ENCODE measurements at places on chromosomes 12 and 14.
A peak's percentile ranks its signal among the peaks of the same experiment; 100 is the strongest.

GRCh38 chr12:55253281-55253680 is 8.9 kb downstream of the OR6C74 start:
- no peak for DNase-seq

- no peak for DNase-seq
Measured at GRCh38 chr12:26358651-26359050, 163.3 kb downstream of the SSPN start.

- no peak for DNase-seq
Measured at GRCh38 chr12:7542046-7542445, 38.5 kb upstream of the CD163 start.

- no peak for DNase-seq
Measured at GRCh38 chr12:126727218-126728075, 1539.5 kb upstream of the TMEM132C start.

GRCh38 chr12:24172773-24173066 is 223.2 kb upstream of the SOX5 start:
- no peak for DNase-seq

GRCh38 chr14:79100578-79100977 is 930.4 kb downstream of the NRXN3 start:
- no peak for DNase-seq

DNA sequence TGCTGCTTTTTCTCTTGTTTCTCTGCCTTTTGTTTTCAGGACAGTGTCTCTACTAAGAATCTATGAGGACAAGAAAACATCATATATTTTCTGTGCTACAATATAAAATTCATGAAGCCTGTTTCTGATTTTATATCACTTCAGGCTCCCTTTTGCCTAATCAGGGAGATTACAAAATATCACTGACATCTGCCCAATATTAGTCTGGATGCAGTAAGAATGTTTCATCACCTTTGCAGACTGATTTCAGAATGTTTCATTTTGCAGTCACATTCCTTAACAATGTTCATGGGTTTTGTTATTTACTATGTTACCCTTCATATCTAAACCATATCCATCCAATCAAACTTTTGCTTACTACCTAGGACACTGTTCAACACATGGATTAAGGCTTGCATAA is 491 bp upstream of the CLEC6A start:
- no peak for DNase-seq

DNA sequence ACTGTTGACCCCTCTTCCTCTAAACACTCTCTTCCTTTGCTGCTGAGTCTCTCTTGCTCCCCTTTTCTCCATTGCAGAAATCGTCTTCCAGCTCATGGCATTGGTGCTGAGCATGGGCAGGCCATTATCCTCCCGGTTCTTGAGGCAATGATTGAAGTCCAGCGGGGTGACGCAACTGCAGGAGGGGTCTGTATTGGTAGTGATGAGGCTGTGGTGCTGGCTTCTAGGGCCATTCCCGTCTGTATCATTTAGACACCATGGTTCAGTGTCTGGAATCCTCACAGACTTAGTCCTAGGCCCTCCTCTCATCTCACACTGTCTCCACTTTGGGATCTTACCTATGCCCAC is 720 bp upstream of the SLC22A17 start:
- no peak for DNase-seq

DNA sequence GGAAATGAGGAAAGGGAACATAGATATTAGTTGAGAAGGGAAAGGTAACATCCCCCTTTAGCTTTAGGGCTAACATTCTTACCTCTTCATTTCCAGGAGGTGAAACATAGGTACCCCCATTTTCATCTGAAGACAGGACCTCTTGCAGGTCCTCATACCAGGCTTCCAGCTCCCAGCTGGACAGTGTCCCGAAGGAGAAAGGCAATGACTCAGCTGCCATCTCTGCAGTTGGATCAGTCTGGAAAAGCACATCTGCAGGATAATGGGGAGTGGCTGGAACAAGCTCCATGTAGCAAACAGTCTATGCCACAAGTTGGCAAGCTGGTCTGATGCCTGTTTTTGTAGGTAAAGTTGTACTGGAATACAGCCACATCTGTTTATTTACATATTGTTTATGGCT is 3.1 kb downstream of the DDIT3 start:
- DNase-seq: no peak

- peak; percentile 15 for DNase-seq
Measured at GRCh38 chr12:113056631-113057488, at the start of gene DTX1. TSS of gene DTX1 (plus strand) at chr12:113056730. CDS start at chr12:113058193, 1,463 bp downstream.

DNA sequence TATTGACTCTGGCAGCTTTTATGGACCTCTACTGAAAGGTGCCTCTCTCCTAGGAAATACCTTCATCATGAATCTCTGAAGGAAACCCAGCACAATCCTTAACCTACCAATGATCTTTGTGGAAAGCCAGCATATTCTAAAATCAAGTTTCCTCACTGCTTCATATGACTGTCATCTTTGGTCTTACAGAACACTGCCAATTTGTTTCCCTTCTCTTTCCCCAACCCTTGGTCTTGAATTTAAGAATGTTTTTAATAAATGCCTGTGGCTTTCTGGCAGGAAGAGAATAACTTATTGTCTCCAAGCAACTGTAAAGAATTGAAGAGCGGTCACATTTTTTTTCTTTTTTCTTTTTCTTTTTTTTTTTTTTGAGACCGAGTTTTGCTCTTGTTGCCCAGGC is 427.6 kb downstream of the IPO8 start:
- no peak for DNase-seq

DNA sequence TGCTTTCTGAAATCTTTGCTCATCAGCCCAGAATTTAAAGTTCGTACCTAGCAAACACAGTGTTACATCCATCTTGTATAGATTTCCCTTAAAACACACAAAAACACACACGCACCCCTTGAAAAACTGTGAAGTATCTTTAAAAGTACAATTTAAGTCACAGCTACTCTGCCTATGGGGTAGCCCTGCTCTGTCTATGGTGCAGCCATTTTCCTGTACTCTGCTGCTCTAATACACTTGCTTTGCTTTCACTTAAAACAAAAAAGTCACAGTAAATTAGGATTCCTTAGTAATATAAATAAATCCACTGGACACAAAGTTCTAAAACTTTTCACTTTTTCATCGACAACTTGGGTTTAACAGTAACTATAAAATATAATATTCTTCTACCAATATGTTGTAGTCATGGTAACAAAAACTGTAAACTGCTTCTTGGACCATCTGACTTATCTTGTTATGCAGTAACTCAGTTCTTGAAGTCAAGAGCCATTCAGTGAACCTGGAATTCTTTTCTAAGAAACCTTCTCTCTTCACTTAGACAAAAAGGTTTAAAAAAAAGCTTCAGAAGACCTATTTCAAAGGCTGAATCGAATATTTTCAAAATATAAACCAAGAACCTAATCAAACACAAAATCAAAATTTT is 63.5 kb downstream of the MED13L start:
- DNase-seq: no peak

DNA sequence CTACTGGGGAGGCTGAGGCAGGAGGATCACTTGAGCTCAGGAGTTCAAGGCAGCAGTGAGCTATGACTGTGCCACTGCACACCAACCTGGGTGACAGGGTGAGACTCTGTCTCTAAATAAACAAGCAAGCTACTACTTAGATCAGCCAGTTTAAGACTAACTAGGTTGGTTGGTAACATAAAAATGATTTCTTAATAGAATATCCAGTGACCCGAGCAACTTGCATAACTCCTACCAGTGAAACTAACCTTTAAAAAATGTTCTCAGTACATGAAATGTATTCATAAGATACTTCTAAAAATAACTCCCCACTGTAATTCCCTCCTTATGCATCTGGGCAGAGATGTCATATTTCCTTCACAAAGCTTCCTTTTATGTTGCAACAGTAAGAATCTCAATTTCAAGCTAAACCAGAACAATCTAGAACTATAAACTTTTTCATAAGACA is 15.9 kb downstream of the TAOK3 start:
- no peak for DNase-seq

DNA sequence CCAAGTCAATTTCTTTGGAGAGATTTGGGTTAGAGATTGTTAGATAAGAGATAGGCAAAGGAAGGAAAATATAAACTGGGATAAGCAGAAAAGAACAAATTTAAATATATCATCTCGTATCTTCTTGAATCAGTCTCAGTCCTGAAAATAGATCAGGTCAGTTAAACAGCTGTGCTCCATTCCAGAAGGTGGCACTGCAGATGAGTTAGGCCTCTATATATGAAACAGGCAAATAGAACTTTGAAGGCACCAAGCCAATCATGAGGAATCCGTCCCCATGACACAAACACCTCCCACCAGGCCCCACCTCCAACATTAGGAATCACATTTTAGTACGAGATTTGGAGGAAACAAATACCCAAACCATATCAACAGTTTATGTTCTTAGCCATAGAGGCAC is 605.5 kb upstream of the USP15 start:
- DNase-seq: no peak

- no peak for DNase-seq
Measured at GRCh38 chr14:90759370-90760077, 56.7 kb downstream of the TTC7B start.

- DNase-seq: no peak
Measured at GRCh38 chr12:131116468-131117117, 162.9 kb downstream of the ADGRD1 start.

GRCh38 chr14:65962952-65963351 is 523.2 kb upstream of the CCDC196 start:
- no peak for DNase-seq

DNA sequence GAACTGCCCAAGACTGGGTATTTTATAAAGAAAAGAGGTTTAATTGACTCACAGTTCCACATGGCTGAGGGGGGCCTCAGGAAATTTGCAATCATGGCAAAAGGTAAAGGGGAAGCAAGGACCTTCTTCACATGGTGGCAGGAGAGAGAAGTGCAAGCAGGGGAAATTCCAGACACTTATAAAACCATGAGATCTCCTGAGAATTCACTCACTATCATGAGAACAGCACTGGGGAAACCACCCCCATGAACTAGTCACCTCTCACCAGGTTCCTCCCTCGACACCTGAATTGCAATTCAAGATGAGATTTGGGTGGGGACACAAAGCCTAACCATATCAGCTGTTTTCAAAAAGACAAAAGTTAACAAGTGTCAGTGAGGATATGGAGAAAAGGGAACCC is 112.6 kb downstream of the FOXA1 start:
- no peak for DNase-seq

GRCh38 chr12:10153271-10154144 is 18.4 kb downstream of the OLR1 start:
- DNase-seq: peak; percentile 11

- DNase-seq: no peak
Measured at GRCh38 chr12:132310181-132311040, 19.0 kb downstream of the GALNT9 start.

DNA sequence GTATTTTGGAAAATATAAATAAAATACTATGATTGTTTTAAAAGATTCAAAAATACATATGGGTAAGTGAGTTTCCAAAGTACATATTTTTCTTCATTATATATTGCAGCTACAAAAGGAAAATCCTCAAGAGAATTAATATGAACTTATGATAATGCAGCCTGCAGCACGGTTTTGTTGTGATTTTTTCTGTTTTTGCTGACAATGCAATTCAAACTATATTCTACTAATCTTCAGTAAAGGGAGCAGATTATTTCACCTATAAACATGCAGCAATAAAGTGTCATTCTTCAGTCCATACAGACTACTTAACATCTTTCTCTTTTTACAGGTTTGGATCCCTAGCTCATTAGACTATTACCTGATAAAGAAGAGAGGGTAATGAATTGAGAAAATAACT is 582.1 kb upstream of the MGAT4C start:
- no peak for DNase-seq

DNA sequence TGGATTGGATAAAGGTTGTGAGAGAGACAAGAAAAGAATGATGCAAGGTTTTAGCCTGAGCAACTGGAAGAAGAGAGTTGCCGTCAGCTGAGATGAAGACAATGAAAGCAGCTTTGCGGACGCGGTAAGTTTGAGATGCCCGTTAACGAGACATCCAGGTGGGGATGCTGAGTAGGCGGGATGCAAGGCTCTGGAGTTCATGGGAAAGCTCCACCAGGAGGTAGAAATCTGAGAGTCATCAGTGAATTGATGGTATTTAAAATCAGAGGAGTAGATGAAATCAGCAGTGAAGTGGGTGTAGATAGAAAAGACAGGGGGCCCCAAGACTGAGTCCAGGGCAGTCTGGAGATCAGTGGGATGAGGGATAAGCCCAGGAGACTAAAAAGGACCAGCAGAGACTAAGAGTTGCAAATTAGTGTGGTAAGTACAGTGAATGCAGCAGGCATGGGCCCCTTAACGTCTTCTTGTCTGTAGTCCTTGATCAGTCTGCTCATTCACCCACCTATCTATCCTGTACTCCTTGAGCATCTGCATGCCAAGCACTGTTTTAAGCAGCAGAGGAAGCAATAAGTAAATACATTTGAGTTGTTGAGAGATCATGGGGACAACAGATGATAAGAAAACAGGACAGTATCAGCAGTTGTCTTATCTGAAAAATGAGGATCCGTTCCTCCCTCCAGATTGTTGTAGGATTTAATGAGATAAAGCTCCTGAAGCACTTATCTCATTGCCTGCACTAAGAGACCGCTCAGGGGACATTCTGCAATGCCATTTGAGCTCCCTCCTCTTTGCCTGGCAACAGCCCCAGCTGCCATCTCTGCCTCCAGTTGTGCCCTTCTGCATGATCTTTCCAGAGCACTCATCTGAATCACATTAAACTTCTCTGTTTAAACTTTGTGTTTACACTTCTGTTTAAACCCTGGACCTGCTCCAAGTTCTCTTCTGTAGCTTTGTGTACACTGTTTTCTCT is 91.5 kb downstream of the APAF1 start:
- DNase-seq: no peak

- DNase-seq: no peak
Measured at GRCh38 chr14:65623759-65624158, 211.2 kb downstream of the FUT8 start.

DNA sequence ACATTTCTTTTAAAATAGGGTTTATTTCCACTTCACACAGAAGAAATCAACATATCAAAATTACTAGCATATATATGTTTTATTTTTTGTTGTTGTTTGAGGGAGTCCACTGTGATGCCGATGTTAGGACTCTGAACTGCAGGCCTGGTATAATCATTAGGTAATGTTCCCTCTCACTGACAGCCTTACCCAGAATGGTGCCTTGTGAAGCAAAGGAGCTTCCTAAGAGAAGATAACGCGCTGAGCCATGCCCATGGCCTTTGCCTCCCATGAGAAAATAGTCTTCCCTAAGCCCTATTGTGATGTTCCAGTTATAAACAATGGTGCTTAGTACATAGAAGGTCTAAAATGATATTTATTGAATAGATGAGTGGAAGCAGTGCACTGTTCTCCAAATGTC is 12.0 kb downstream of the GNG2 start:
- no peak for DNase-seq

DNA sequence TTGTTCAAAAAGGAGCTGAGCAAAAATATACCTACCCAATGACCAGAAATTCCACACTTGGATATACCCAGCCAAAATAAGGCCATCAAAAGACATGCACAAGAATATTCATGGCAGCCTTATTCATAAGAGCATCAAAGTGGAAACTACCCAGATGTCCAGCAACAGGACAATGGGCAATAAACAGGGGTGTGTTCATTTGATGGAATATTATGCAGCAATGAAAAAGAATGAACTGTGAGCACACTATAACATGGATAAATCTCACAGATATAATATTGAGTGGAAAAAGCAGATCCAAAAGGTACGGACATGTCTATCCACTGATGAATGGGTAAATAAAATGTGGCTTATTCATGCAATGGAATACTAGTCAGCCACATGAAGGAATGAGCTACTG is 209.2 kb upstream of the LHX5 start:
- no peak for DNase-seq

GRCh38 chr12:46770501-46771183 is 55.2 kb downstream of the SLC38A4 start:
- DNase-seq: no peak

Measured in stimulated activated CD8-positive, alpha-beta memory T cell treated with anti-CD3 and anti-CD28 coated beads, Interleukin-4, amount 100 ng/mL, for 24 hours (primary cell).